ENCODE measurements at places on chromosomes 1 and 21.

DNA sequence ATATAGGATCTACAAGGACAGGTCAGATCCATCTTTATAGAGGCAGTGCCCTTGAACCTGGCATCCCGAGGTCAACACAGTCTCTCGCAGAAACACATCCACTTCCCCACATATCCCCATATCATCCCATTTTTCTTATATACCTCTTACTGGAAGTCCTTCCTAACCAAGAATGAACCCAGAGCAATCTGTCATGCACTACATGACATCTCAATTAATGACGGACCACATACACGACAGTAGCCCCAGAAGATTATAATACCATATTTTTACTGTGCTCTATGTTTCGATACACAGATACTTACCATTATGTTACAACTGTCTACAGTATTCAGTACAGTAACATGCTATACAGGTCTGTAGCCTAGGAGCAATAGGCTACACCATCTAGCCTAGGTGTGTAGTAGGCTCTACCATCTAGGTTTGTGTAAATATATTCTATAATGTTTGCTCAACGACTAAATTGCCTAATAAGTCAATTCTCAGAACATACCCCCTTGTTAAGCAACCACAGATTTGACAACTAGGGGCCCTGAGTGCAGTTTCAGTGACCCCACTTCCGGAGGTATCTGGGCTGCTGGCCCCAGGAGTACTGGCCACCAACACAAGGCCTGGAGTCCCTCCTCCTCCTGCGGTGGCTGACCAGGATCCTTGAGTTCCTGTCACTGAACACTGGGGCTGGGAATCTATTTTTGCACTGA, 28.1 kb downstream of the PTPN14 start:
- DNase-seq: no peak

DNA sequence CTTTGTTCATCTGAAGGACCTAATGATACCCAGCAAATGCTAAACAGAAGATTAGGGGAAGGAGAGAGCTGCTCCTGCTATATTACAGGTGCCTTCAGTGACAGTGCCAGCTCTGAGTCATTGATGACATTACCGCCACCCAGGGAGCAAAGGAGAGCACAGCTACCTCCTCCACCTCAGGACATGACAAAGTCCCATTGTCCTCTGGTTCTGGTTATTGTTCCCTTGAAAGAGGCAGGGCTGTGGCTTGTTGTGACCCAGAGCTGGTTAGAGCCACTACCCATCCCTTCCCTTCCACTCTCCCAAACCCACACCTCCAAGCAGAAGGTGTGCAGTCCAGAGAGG, 363.5 kb upstream of the DUSP10 start:
- no peak for DNase-seq

GRCh38 chr1:147627435-147628110, 42.8 kb downstream of the ACP6 start:
- no peak for DNase-seq

GRCh38 chr1:7541629-7542028, 229.5 kb upstream of the VAMP3 start:
- DNase-seq: no peak

GRCh38 chr1:236451796-236452373, 57.8 kb downstream of the EDARADD start:
- DNase-seq: no peak

DNA sequence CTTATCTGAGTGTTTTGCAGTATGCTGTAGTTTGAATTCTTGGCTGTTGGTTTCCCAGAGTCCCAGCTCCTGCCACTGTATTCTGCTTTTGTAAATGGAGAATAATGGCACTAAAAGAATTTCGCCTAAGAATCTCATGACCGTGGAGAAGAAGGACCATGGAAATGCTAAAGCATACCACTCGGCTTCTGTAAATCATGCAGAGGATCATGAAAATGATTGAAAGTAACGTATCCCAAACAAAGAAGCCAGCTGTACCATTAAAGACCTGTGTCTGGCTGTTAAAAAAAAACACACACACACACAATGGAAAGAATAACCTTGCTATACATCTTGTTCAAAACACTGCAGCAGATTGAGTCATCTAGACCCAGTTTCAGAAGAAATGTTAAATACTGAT, 287.9 kb downstream of the ZNF326 start:
- no peak for DNase-seq

DNA sequence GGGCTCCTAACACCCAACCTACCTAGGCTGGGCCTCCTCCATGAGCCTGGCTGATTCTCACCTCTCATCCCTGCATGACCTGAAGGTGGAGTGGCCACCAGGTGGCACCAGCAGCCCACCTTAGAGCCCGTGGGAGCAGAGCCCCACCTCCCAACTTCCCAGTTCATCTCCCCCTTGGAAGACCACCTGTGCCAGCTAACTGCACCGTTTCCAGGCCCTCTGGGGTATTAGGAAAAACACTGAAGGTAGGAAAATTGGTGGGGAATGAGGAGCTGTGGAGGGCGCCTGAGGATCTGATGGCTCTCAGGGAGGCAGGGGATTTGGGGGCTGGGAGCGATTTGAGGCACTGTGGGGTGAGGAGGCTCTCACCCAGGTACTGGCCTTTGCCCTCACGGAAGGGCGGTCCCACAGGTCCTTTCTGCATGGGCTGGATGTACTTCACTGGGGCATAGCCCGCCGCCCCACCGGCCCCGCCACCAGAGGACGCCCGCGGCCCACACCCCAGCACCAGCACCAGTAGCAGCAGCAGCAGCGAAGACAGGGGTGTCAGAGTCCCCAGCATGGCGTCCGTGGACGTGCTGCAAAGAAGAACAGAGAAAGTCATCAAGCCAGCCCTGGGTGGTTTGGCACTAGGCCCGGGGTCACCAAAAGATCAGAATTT, 11.1 kb downstream of the ADPRS start:
- DNase-seq: peak; percentile 81

GRCh38 chr1:19757641-19758040, 42.1 kb downstream of the TMCO4 start:
- DNase-seq: no peak

GRCh38 chr1:39668111-39668510, 3.8 kb downstream of the NT5C1A start:
- no peak for DNase-seq

GRCh38 chr1:30853350-30853749, 55.2 kb downstream of the SDC3 start:
- no peak for DNase-seq

DNA sequence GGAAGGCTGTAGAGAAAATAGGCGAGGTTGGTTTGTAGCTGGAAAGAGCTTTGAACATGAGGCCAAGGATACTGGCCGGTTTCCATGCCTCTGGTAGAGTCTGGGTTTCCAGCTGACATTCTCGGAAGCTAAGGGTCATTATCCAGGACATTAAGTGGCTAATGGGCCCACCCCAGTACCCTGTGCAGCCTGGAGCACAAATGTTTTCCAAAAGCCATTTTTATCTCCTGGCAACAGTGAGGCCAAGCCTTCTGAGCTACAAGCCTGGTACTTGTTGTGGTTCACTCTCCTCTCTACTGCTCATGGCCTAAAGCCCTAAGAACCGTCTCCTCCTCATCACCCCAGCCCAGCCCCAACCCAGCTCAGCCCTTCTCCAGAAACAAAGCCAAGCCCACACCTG, 122.9 kb downstream of the DMRTA2 start:
- no peak for DNase-seq

- no peak for DNase-seq
These were observed 10.0 kb downstream of the URB2 start for GRCh38 chr1:229636042-229636441.

DNA sequence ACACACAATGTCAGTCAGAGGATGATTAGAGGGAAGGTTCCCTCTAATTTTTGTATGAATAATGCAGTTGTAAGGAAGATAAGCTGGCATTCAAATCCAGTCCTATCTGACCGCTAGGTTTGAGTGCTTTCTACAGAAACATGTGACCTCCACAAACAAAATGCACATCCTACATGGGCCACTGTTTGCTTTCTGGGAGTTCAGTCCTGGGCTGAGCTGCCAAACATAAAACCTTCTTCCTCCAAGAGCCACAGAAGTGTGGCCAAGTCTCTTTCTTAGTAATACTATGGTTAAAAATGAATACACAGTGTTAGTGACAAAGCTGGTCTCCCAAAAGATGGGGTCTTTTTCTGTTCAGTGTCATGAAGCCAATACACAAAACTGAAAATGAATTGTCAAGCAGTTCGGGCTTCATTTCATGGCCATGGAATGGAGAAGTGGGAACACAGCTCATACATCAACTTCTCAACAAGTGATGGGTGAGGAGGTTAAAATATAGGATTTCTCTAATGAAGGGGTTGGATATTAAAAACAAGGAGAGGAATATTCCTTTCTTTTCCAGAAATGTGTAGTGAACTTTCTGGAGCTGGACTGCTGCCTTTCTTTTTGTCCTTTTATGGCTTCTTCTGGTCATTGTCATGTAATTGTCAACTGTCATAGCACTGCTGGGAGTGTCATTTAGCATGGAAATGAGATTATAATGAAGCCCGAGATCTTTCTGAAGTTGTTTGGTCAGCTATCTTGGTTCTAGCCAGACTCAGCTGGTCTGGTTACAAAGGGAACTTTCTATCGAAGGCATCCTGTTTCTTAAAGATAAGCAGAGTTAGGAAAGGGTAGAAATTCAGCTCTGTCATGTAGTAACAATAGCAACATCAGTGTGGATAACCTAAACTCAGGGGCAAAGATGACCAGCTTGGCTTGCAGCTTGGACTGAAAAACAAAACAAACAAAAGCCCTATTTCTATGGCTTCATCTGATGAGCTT, 135.1 kb downstream of the CHD1L start:
- no peak for DNase-seq

DNA sequence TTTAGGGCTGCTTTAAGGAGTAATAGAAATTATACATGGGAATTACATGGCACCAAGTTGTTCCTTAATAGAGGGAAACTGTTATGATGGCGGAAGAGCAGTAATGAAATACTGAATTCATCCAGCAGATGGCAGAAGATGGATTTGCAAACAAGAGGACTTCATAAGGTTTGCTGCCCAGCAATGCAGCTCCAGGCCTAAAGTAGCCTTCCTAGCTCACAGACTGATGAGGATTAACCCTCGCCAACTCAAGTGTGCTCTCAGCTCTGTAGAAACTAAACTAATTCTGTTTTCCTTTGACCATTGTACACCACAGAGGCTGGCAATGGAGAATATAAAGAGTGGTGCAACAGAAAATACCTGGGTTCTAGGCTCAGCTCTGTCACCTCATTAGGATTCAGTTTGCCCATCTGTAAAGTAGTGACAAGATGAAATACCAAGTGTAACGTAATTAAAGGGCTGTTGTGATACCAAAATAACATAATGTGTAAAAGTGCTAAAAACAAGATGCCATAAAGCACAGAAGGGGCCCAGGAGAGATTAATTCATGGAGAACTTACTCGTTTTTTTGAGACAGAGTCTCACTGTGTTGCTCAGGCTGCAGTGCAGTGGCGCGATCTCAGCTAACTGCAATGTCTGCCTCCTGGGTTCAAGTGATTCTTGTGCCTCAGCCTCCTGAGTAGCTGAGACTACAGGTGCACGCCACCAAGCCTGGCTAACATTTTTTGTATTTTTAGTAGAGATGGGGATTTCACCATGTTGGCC, 102.4 kb upstream of the SERBP1 start:
- no peak for DNase-seq

DNA sequence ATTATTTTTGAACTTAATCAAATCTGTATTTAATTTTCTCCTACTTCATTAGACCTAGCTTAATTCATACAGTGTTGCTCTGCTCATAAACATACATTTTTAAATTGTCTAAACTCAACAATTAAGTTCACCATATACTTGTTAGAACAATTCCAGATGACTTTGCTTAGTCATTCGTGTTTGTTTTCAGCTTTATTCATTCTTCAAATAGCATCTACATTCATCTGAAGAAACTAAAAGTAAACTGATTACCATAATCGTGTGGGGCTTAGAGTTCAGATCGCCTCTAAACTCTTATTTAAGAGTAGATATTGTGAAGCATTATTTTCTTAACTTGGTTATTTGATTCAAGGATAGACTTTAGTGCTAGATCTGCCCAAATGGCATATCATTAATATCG, 34.4 kb downstream of the KLHL20 start:
- no peak for DNase-seq

DNA sequence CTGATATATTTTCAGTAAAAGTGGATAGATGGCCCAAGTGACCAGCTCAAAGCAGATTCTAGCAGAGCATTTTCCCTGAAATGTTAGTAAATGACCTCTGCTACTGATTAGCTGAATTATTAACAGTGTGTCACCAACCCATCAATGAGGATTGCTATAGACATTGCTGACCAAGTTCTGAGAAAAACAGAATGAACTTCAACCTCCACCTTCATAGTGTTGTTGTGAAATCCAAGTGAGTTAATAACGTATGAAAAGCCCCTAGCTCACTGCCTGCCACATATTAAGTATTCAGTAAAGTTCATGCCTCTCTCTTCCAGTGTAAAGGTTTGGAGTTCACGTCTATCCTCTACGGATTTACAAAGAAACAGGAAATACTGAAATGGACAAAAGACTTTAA, 15.8 kb downstream of the PLPP3 start:
- DNase-seq: no peak

DNA sequence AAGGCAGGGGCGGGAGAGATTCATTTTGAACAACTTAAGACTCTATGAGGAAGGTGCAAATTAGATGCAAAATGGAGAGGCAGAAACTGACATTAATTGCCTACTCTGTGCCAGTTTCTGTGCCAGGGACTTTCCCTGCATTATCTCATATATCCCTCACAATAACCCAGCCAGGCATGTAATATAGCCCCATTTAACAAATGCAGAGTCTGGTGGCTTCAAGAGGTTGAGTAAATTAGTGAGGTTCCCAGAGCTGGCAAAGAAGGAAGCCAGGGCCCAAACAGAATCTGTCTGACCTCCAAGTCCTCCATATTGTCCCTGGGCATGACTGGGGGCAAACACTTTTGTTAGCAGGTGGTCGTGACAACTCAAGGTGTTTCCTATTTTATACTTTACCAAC, 199.8 kb downstream of the ASTN1 start:
- DNase-seq: no peak

DNA sequence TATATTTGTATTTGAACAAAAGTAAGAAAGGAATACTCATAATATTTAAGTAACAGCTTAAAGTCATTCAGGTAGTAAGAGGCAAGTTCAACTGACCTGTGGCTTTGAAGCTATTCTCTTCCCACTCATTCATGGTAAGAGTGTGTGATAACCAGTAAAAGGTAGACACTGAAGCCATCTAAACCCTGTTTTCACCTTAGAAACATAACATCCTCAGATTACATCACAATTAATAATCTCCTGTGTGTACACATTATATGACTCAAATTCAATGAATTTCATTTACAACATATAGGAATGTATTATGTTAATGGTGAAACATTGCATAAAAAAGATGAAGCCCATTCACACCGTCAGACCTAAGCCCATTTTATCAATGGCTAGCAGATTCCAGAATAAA, 364.8 kb upstream of the SNX7 start:
- DNase-seq: no peak

- no peak for DNase-seq
These were observed 90.4 kb downstream of the RGS21 start for GRCh38 chr1:192407206-192407605.

All from right atrium auricular region (tissue), 2 donors.